ENCODE measurements at places on chromosomes 2 and 18.

DNA sequence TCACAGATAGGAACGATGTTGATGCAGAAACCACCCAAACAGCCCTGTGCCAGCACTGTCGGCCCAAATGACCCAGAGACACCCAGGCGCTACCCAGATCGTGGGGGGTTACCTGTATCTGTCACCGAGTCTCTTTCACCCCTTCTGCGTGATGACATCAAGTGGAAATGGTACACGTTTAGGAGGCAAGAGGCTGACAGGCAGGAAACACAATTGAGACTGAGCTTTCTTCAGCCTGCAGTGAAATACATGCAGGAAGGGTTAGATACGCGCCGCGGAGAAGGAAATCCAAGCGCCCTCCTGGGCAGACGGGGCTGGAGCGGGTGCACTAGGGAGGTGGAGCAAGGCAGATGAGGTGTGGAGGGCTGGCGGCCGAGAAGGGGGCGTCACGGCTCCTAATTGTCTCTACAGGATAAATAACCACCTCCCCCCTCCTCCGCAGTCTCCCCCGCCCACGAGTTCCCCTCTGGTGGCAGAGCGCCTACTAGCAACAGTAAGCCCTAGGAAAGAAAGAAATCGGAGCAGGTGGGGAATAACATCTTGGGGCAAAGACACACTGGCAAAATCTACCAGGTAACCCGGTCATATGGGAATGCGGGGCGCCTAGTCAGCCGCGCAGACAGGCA is at the start of gene RNF152:
Gene RNF152, minus strand, starts transcription at position 325 of the 626 bp plus-strand sequence. CDS start 76,544 bp downstream, outside the sequence.
- DNase-seq: no peak

DNA sequence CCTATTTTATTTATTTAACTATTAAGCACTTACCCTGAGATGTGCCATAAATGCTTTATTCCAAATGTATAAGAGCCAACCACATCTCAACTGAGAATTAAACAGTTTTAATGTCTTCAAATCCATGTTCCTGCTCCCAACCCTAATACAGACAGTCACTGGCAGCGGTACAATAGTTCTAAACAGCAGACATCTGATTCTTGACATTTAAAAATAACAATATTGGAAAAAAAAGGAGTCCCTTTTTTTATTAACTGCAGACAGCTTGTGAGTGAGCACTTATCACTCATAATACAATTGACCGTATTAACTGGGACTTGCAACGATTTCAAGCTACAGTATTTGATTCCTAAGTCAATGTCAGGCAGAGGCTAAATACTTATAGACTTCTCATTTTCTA is 424.6 kb downstream of the TGIF1 start:
- DNase-seq: no peak

DNA sequence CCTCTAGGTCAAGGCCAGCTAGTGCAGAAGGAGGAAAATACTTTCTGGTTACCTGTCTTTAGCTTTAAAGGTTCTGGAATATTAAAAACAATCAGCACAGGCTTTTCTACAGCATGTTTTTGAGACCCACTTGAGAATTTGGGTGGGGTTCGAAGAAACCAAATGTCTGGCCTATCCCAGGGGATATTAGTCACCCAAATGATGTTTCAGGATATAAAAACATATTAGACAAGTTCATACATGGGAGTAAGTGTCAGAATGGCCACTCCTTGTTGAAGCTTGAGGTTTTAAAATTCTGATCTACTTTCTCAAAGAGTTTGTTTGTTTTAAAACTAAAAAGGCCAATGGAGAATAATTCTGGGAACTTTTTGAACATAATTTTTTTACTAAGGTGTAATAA is 158.6 kb upstream of the DLX2 start:
- peak; percentile 38 for DNase-seq

- DNase-seq: no peak
Measured at GRCh38 chr2:175834477-175834876, 167.6 kb downstream of the LNPK start.

DNA sequence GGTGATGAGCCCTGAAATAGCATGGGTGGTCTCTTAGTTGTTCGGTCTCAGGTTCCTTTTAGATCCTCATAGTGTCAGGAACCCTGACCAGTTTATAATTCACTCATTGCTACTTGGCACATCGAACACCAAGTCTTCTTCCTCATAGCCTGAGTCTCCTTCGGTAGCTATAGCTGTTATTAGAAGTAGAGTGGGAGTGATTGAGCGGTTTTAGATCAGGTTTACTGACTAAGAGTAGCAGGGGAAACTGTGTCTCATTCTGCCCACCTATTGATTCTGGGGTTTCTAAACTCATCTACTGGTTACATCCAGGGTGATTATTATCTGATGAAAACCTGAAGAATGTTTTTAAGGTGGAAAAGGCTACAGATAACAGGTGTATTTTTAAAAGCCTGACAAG is 114.6 kb downstream of the SETBP1 start:
- no peak for DNase-seq

DNA sequence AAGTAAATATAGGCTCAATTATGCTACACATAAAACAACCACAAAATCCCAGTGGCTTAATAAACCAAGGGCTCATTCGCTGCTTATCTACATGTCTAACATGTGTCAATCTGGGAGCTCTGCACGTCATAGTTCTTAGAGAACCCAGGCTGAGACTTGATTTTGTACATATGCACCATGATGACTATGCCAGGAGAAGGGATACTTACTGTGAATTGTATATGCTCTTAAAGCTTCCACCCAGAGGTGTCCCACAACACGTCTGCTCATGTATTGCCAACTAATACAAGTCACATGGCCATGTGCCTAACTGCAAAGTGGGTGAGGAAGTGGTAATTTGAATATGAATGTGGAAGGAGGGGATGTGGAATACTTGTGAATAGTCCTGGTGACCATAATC is 262.1 kb downstream of the CPS1 start:
- DNase-seq: no peak

DNA sequence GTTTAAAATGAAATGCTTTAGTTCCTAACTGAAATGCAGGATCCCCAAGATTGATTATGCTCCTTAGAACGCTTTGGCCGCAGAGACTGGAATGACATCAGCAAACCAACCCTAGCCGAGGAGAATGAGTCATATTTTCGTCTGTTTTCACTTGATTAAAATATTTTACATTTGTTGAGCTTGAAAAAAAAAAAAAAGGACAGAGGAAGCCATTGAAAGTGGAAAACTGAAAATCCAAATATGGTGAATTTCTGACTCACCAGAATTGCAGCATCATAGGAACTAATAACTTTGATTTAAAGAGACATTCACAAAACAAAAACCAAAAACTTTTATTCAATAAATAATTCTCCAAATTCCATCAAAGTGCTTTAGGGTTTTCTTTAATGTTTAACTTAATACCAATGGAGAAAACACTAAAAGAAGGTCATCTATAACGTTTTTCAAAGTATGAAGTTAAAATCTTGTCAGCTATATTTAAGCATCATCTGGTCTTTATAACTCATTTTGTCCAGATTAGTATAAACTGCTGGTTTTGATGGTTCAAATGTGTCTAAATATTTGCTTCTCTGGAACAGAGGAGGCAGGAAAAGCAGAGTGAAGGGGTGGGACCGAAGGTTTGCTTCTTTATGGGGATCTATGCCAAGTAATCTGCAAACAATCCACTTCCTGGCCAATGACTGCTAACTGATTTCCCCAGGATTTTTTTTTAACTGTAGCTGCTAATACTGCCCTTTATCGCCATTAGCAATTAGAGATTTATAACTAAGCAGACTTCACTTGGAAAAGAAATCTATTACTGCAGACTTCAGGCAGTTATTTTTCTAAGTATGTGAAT is 30.9 kb upstream of the COL5A2 start:
- DNase-seq: peak; percentile 98

DNA sequence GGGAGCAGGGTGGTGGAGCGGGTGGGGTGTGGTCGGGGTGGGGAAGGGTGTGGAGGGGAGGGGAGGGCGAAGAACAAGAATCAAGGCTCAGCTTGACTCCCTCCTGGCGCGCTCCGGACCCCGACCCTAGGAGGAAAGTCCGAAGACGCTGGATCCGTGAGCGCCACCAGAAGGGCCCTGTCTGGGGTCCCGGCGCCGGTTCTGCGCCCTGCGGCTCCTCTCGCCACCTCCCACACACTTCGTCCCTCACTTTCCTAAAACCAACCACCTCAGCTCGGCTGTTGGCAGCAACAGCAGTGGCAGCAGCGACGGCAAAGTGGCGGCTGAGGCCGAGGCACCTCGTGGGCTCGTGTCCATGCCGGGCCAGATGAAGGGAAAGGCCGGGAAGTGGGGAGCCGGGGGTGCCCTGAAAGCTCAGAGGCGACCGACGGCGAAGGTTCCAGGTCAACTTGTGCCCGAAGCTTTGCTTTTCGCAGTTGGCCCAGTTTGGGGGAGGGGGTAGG is 2.1 kb downstream of the KLHL14 start:
- no peak for DNase-seq

Data from HS-5 (cell line).